ENCODE measurements at places on chromosomes 1 and 21. TPM values are rescaled to one million over a fixed set of nuclear protein-coding genes. Genes with fewer than 3 reads are reported as not detected.

SYT6 gene
- 0.97 TPM for polyA plus RNA-seq

GPR61 gene
- 1.9 TPM for polyA plus RNA-seq

KIAA0040 gene
- polyA plus RNA-seq, result 14.7 TPM

ACAP3 gene
- polyA plus RNA-seq, result 27.5 TPM

CFHR5 gene
- polyA plus RNA-seq, result not detected

SPSB1 gene
- polyA plus RNA-seq, result 6.9 TPM

LYPD8 gene
- not detected for polyA plus RNA-seq

- DNase-seq, result no peak
These were observed 262.1 kb downstream of the AKT3 start for GRCh38 chr1:243587823-243588560.

DNA sequence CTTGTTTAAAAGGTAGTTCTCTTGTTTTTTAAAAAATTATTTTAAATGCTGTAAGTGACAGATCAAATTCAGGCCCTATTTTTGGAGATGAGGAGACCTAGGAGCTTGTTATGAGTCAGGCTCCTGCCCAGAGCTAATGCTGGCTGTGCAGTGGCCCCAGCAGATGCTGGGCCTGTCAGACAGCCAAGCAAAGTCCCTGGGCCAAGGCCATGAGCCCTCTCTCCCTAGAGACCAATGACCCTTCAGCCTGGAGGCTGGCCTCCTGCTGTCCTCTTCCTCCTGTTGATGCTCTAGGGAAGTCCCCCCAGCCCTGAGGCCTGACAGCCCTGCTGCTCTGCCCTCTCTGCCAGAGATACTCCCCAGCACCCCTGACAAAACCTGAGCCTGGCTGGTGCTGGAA lies 128.1 kb upstream of the CTTNBP2NL start:
- no peak for DNase-seq

DNA sequence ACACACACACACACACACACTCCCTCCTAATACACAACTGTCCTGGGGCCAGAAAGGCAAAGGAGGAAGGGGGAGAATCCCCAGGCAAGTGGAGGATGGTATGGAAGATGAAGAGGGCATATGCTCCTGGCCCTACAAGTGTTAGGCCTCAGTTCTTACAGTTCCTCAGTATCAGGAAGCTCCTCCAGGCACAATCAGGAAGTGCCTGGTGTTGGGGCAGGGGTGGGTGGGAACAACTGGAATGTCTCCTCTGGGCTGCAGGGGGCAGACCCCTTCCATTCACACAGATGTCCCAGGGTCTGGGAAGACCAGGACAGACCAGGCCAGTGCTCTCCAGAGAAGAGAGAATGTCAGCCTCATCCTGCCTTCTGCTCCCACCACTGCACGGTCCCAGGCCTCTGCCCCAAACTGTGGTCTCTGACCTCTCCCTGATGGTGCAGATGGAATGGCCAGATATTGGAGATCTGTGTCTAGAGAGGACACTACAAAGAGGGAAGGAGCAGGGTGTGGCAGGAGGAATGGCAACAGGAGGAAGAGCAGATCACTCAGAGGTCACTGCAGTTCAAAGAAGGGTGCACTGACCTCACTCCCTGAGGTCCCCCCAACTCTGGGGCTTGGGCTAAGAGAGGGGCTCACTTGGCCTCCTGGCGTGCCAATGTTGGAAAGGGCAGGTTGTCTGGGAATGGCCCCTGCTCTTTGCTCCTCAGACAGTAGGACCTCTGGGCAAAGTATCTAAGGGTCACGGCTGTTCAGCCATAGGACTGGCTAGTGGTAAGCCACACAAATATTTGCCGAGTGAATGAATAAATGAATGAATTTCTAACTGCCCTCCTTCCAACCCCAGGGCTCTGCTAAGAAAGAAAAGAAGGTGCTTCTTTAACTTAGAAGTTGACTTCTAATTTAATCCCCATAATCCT lies 2.5 kb upstream of the DENND2D start:
- no peak for DNase-seq

DNA sequence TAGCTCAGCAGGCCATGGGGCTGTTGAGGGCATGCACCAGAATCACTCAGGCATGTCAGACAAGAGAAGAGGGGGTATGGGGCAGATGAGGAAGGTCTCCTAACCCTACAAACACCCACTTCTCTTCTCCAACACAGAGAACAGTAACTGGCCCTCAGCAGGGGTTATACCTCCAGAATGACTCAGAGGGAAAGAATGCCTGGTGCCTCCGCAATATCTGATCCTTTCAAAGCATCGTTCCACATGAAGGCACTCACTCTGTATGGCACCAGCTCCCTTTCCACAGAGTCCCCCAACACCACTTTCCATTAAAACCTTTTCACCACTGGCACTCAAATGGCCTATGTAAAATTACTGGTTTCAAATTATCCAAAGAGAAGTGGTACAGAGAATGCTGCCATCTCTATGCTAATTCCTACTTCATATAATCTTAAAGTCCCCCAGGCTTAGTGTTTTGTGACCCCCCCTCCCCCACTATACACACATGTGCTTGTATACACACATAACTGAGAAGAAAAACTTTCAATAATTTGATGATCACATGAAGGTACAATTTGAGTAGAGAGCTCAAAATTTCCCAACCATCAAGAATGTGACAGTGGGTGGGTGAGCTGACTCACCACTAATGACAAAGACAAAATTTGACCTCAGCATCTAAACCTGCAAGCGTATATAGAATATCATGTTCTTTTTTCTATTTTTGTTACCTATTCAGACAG lies 91.5 kb downstream of the SIPA1L2 start:
- no peak for DNase-seq

- DNase-seq, result no peak
These were observed 6.2 kb downstream of the NR5A2 start for GRCh38 chr1:200033511-200034261.

DNA sequence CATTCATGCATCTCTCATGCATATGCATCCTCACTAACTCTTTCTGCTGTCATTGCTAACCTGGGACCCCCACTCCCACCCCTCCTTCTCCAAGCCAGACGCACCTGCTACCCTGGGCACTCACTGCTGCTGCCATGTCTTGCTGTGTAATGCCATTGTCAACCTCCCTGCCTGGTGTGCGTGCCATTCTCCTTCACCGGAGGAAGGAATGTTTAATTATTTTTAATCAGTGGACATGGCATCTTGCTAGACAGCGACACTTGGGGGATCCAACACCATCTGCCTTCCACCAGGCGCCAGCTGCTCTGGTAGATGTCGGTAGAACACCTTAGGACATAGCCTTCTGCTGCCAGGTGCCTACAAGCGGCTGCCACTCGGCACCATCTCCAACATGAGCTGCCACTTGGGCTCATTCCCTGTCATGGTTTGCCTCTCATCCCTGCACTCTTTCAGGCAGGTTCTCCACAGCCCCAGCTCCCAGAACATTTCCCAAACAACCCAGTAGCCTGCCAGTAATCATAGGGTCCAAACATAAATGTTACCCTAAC lies 306.9 kb downstream of the TTLL7 start:
- no peak for DNase-seq

DNA sequence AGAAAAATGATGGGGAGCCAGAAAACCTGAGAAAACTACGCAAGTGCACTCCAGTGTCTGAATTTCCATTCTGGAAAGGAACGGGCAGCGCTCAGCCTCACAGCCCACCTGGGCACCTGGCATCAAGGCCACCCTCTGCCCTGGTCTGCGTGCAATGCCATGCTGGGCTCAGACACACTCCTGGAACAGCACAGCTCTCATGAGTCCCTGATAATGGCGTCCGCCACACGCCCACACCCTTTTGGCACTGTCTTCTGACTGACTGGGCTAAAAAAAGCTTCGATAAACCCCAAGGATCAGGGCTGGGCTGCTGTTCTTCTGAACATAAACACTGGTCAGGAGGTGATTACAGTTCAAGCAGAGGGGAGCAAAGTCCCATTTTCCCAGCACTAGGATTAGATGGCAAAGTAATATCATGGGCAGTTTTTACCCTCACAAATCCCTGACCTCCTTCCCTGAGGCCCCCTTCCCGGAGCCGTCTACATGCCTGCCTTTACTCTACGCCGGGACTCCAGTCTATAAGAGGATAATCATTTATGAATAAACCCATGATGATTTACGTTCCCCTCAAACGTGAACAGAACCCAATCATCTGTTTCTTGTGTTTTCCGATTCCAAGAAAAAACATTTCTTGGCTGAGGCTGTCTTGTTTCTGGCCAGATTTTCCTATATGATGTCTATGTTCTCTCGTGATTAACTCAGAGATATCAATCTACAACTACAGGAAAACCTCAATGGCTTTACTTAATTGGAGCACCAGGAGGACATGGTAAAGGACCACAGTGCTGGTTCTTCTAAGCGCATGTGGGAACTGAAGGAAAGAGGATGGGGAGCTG lies 22.6 kb downstream of the RCAN1 start:
- peak; percentile 40 for DNase-seq

DNA sequence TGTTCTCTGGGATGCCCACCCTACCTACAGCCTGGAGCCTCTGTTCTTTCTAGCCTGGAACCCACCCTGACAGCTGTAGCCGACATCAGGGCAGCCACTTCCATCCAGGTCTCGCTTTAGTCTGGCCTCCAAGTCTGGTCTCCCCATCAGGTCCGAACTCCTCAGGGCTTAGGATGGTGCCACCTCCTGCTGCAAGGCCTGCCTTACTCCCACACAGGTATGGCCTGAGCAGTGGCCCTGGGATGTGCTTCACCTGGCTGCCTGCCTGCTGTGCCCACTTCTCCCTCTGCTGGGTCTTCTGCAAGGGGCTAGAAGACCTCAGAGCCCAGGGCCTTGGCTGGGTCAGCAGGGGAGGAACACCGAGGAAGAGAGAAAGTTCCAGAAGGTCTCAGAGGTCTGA lies 35.7 kb upstream of the MAGOH start:
- no peak for DNase-seq

- DNase-seq, result no peak
These were observed 47.0 kb upstream of the EFHD2 start for GRCh38 chr1:15362737-15363128.

- no peak for DNase-seq
These were observed 206.5 kb downstream of the LRRC40 start for GRCh38 chr1:69998847-69999246.

DNA sequence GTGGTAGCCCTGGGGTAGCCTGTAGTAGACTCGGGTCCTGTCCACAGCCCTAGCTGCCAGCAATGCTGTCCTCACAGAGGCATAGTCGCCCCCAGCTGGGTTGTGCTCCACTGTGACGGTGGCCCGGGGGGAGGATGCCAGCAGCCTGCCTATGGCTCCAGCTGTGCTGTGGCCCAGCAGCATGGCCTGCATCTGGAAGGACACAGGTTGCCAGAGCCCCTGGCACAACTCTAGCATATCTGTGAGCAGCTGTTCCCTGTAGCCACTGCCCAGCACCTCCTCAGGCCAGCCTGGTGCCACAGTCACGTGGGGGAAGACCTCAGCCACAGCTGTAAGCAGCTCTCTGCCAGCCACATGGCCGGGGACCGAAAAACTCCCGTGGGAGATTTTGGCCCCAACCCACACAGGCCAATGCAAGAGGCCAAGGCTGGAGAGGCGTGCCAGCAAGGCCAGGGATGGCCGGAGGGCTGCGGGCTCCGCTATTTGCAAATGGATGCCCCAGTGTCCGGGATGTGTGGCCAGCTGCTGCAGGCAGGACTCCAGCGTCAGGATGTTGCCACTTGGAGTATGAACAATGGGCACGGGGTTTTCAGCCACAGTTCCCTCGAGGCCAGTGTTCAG lies 13.9 kb downstream of the FAM151A start:
- peak; percentile 17 for DNase-seq

DNA sequence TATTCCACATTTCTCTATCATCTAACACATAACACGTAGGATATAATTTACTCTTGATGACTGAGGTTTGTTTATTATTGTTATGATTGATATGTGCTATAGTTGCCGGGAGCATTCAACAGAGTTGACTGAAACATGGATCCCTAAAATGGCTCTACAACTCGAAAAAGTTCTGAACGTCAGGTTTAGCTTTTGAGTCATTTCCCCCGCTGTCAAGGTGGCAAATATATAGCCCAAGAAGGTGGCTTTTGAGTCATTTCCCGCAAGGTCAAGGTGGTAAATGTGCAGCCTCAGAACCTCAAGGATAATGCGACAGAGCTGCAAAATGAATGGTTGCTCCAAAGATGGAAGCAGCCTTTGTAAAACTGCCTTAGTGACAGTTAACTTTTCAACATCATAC lies 104.0 kb downstream of the NIBAN1 start:
- DNase-seq, result no peak

DNA sequence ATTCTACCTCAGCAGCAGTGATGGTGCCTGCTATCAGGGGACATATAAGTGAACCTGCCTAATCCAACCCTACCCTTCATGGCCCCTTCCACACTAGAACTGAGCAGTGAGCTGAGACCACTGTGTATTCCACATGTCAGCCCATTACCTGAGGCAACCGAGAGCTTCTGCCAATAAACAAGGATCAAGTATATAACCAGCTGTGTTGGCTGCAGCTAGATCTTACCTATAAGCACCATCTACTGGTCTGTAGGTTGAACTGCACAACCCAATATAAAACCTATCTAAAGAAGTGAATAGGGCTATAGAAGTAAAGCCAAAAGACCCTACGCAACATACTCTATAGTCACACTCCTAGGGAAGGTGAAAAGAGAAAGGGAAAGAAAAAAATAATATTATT lies 376.9 kb downstream of the HHIPL2 start:
- no peak for DNase-seq

GRCh38 chr1:206493279-206493678 lies 14.1 kb upstream of the RASSF5 start:
- no peak for DNase-seq

GRCh38 chr21:15370462-15370975 lies 305.7 kb upstream of the NRIP1 start:
- DNase-seq, result no peak

DNA sequence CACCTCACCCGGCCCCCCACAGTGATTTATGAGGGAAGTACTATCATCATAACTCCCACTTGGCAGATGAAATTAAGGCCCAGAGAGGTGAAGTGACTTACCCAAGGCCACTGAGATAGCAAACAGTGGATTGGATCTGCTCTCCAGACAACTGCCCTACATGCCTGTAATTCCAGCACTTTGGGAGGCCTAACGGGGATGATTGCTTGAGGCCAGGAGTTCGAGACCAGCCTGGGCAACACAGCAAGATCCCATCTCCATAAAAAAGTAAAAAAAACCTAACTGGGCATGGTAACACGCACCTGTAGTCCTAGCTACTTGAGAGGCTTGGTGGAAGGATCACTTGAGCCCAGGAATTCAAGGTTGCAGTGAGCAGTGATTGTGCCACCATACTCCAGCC lies 14.2 kb upstream of the RNF19B start:
- no peak for DNase-seq

GRCh38 chr1:26516987-26517765 lies 12.4 kb upstream of the RPS6KA1 start:
- no peak for DNase-seq

DNA sequence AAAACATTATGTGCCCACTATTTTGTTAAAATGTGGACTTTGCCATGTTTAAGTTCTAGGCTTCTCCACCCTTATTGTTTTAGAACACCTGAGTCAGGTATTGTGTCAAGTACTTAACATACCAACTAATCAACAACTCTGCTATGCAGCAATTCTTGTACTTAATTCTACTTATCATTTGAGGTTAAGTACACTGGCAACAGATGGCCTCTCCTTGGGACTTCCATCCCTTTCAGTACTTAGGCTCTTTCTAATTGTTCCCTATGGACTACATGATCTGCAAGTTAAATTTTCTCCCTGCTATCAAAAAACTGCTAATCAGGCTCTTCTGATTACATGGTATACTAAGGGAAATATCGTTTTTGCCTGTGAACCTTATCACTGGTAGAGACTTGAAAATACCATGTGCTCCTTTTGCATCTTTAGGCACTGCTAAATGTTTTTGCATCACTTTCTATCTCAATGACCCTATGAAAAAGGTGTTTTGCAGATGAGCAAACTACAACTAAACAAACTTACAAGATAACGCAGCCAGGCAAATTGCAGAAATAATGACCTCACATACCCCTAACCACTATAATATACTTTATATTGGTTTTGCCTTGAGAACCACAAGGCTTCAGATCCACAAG lies 18.9 kb downstream of the SFPQ start:
- DNase-seq, result no peak
